CD4-positive, alpha-beta T cell treated with Interleukin-2 at 100 ng/mL for 4 hours (primary cell): ENCODE measurements at places on chromosomes 16 and 17.

DNA sequence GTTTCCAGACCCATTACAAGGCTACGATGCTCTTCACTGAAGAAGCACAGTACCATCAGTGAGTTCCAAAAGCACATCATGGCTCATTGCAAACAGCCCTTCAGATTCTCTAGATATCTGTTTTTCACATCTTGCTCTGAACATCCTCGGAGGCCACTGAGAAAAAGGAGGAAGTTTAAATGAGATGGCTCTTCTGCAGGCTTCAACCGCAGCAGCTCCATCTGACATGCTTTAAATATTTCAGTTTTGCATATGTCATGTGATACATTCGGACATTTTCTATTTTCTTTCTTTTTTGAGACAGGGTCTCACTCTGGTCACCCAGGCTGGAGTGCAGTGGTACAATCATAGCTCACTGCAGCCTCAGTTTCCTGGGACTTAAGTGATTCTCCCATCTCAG, 396.8 kb downstream of the NPIPA8 start:
- no peak for DNase-seq

- no peak for DNase-seq
These were observed 16.7 kb downstream of the RPRML start for GRCh38 chr17:46962374-46962790.

DNA sequence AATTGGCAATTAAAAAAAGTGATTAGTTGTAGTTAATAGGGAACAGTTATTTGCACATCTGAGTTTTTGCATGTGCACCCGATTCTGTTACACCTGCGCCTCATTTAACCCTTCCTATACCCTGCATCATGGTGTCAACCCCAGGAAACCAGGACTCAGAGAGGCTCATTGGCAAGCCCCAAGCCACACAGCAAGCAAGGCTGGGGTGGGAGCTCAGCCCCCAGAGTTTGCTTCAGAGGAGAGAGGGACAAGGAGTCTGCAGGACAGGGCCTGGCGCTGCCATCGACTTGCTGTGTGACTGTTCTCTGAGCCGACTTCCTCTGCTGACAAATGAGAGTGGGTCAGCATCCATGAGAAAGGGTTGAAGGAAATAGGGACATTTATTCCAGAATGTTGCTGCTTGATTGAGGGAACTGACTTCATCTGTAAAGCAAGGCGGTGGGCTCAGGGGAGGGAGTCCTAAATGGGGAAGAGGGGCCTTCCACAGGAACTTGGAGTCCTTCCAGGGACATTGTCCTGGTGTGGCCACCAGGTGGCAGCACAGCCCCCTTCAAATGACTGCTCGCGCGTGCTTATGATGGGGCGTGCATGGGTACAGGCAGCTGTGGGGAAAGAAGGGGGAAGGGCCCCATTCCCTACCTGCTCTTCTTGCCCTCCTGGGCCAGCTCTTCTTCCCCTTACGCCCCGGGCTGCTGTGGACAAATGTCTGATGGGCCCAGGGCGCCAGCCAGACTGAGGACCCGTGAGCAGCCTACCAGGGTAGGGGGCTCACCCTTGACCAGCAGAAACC, 51.6 kb downstream of the NT5M start:
- DNase-seq, result peak; percentile 78

DNA sequence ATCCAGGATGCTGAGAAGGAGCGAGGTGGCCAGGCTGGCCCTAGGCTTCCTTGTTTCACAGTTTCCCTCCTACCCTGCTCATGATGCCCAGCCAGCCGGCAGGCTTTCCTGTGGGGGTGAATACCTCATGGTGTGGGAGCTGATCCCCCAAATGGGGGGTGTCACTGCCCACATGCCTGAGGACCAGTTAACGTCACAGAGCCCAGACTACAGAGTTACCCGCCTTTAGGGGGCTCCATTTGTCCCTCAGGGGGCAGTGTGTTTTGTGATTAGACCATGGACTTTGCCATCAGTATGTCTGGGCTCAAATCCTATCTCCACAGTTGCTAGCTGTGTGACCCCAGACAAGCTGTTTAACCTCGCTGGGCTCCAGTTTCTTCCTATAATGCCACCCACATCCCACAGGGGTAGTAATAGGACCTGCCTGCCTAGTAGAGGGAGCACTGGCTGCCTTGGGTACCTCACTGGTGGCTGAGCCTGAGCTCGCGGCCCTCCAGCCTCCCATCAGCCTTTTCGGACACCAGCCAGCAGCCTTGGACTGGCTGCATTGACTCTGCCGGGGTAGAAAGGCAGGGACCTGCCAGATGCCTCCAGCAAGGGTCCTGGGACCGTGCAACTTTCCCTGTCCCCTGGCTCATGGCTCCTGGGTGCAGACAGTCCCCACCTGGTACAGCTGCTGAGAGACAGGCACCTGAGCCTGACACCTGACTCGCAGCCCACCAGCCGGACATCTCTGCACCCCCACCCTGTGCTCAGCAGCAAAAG, 87.5 kb upstream of the GSE1 start:
- DNase-seq, result no peak

DNA sequence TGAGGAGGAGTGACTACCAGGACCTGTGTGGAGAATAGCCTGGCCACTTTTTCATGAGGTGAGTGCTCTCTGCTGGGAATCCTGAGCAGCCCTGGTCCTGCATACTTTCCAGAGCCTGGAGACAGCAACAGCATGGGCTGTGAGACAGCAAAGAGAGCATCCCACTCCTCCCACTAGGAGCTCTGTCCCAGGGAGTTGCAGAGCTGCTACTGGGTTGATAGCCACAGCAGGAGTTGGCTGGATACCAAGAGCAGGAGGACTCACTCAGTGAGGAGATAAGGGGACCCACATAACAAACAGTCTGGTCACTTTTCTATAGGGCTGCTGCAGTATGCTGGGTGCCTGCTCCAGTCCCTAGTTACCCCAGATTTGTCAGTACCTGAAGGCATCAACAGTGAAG, 439.3 kb upstream of the CDH8 start:
- no peak for DNase-seq

GRCh38 chr17:54180950-54181349, 358.2 kb downstream of the KIF2B start:
- DNase-seq, result no peak

DNA sequence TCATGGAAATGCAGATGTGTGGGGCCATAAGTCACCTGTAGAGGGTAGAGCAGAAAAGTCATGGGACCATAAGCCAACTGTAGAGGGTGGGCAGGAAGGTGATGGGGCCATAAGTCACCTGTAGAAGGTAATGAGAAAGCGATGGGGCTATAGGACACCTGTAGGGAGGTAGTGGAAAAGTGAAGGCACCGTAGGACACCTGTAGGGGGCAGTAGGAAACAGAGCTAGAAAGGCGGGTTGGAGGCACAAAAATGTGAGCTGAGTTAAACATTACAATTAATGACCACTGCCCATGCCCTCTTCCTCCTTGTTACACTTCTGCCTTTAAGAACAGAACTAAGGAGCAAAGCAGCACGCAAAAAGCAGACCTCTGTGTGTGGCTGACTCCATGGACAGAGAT, 150.1 kb downstream of the SHISA6 start:
- no peak for DNase-seq

DNA sequence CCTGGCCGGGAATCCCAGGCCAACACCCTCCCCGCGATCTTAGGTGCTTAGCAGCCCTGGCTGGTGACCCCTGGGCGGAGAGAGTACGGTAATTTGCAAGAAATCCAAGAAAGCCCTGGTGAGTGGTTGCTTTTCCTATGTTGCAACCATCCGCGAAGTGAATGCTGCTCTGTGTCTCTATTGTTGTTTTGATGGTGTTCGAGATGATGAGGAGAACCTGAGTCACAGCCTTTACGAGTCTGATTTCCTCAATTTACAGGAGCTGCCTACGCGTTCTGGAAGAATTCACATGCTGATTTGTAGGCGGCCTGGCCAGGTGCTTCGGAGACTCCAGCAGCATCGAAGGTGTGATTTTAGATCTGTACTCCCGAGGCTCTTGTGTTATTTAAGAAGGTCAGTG, 63.3 kb downstream of the TMEM235 start:
- no peak for DNase-seq

DNA sequence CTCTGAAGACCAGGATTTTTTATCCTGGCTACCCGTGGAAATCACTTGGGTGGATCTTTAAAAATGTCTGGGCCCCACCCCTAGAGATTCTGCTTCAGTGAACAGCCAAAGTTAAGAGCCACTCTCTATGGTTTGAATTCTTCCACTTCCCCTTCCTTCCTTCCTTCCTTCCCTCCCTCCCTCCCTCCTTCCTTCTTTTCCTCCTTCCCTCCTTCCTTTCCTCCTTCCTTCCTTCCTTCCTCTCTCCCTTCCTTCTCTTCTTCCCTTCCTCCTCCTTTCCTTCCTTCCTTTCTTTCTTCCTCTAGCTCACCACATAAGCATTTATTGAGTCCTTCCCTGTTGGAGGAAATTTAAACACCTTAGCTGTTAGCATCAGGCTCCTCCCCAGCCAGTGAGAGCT, 203.6 kb downstream of the KATNIP start:
- DNase-seq, result no peak

- no peak for DNase-seq
These were observed 540 bp downstream of the PPP4C start for GRCh38 chr16:30076276-30076791.

GRCh38 chr17:9361188-9361955, 214.2 kb downstream of the STX8 start:
- no peak for DNase-seq

DNA sequence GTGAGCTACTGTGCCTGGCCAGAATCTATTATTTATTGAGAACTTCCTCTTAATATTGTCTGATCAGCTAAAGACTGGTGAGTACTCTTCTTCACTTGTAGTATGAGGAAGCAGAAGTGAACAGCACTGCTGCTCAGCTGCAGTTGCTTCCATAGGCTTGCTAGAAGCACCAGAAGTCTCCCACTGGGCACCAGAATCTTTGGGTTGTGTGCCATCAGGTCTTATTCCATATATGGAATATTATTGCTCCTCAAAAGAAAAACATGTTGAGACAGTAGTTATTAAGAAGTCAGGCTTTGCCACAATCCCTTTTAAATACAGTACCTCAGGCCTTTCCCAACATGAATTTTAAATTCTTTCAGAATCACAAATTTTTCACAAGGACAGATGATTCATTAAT, 17.2 kb downstream of the SNTB2 start:
- DNase-seq, result no peak
